ENCODE measurements at places on chromosomes 2 and 18. TPM values are rescaled to one million over a fixed set of nuclear protein-coding genes. Genes with fewer than 3 reads are reported as not detected.

The KCNG2 gene
- total RNA-seq, result 0.34 TPM

The AQP12B gene
- not detected for total RNA-seq

The SPHKAP gene
- not detected for total RNA-seq

- no peak overlapping the region for H3K27ac ChIP-seq
- DNase-seq, result peak; percentile 66
- peaks cover 17% of the 10 kb centered on the region for H3K27me3 ChIP-seq
- peaks cover 48% of the 10 kb centered on the region for H3K4me1 ChIP-seq
- no peaks in the 10 kb centered on the region for H3K36me3 ChIP-seq
These were observed 727 bp downstream of the NCOA1 start for GRCh38 chr2:24491542-24492420.

DNA sequence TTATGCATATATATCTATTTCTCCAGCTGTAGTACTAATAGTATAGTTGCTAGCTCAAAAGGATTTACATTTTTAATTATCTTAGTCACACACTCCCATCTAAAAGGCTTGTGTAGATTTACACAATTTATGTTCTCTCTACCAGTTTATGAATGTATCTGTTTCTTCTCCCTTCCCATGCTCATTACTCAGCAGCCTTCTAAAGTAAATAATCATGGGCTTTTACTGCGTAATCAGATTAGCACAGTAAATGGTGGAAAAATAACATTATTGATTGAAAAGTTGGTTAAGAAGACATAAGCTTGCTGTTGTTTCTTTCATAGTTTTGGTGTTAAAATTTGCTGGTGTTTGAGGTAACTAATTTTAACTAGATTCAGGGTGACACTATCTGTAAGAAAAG, 81.8 kb downstream of the PTPN4 start:
- H3K36me3 ChIP-seq, result peaks cover 30% of the 10 kb centered on the region
- H3K27me3 ChIP-seq, result no peaks in the 10 kb centered on the region
- no peak for DNase-seq
- peak overlapping the region; percentile 7 for H3K27ac ChIP-seq

- no peaks in the 10 kb centered on the region for H3K36me3 ChIP-seq
- H3K27me3 ChIP-seq, result no peaks in the 10 kb centered on the region
- no peak overlapping the region for H3K27ac ChIP-seq
- peaks cover 5% of the 10 kb centered on the region for H3K4me1 ChIP-seq
- no peak for DNase-seq
These were observed 19.8 kb downstream of the GRHL1 start for GRCh38 chr2:9971105-9971818.
